Skeletal muscle cell (primary cell): ENCODE measurements at places on chromosomes 7 and 10.
A peak's percentile ranks its signal among the peaks of the same experiment; 100 is the strongest.

DNA sequence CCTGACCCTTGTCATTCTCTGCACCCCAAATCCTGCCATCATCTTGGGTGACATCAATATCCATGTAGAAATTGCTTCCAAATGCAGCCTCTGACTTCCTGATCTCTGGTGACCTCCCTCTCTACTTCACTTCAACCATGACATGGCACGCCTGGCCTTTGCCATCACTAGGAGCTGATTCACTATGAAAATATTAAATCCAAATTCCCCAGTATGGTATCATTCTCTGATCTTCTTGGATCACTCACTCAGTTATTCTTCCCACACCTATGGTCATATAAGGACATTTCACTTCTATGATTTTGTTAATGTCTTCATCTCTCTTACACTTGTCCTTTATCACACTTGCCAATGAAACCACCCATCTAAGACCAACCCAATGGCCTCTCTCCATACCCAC is 73.7 kb upstream of the ODAD2 start:
- no peak for DNase-seq

DNA sequence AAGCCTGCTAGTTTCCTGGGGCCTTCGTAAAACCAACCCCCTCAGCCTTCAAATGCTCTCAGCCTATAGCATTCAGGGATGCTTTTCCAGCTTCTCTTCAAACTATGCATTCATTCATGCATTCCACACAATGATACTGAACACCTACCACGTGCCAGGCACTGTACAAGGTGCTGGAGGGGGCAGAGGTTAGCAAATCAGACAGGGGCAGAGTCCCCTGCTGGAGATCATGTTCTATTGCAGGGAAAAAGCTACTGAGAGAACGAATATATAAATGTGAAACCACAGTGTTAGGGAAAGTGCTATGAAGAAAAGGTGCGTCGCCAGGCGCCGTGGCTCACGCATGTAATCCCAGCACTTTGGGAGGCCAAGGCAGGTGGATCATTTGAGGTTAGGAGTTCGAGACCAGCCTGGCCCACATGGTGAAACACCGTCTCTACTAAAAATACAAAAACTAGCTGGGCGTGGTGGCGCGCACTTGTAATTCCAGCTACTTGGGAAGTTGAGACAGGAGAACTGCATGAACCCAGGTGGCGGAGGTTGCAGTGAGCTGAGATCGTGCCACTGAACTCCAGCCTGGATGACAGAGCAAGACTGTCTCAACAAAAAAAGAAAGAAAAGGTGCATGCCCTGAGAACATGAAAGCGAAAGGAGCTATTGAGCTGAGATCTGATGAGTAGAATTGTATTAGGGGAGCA is 64.6 kb upstream of the CALN1 start:
- DNase-seq = no peak

DNA sequence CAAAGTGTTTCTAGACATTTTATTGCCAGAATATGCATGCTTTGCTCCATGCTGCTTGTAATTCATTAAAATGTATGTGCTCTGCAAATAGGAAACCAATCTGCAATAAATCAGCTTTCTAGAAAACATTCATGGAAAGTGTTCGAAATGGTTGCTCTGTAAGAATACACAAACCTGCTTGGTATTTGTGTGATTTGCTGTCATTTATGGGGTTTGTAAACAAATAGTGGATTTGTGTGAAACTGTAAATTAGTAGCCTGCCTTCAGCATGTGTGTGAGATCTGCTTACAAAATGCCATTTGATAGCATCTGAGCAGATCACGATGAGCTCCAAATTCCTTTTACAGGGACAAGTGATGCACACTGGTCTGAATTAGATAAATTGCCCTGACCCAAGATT is 219.0 kb upstream of the CSTF2T start:
- no peak for DNase-seq

- DNase-seq = no peak
Observed at GRCh38 chr7:108004220-108005142, 1.5 kb upstream of the LAMB1 start.

DNA sequence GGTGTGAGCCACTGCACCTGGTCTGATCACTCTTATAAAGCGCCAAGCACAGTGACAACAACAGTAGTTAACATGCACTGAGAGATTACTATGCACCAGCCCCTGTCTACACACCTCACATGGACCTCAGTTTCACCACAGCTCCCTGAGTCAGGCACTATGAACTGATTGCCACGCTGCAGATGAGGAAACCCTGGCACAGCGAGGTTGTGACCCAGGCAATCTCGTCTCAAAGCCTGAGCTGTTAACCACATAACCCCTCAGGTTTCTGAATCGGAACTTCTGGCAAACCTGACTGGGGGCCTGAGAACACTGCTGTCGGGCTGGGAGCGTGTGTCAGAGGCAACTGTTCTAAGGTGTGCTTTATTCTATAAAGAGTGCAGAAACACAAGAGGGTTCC is 150.8 kb downstream of the RNF216 start:
- no peak for DNase-seq

DNA sequence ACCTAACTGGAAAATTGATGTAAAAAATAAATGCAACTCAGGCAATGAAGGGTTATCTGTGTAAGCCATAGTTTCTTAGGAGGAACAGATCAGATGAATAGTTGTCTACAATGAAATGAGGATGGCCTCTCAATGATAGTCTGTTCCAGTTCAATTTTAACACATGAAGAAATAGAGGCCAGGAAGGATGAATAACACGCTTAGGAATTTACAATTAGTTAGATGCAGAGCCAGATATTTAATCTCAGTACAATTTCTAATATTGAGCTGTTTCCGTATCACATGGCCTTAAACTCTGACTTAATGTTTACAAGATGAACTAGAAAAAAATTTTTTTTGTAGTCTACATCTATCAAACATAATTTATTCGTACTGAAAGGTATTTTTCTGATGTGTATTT is 176.6 kb downstream of the GALNT11 start:
- peak; percentile 10 for DNase-seq

GRCh38 chr7:25361863-25362262 is 133.6 kb upstream of the NPVF start:
- DNase-seq = no peak

GRCh38 chr7:3010161-3010560 is 33.5 kb downstream of the CARD11 start:
- DNase-seq = no peak

GRCh38 chr7:124130-124949 is 68.0 kb upstream of the FAM20C start:
- no peak for DNase-seq

GRCh38 chr10:119755446-119755845 is 29.6 kb downstream of the INPP5F start:
- no peak for DNase-seq

DNA sequence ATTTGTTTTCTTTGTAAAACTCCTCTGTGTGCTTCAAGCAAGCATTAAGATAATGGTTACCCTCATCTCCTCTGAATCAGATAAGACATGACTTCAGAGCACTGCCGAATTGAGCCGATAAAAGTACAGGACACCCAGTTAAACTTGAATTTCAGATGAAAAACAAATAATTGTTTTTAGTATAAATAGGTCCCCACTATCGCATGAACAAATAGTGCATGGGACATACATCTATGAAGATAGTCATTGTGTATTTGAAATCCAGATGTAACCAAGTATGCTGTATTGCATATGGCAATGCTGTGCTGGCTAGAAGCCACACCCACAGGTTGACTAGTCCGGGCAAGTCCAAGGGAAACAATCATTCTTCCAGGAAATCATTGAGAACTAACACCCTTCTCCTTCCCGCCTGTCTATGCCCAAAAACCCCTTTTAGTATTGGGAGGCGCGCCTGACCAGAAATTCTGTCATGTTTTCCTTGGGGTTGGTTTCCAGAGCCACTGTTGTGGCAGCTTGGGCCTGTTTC is 12.6 kb upstream of the FGFR2 start:
- DNase-seq = no peak

DNA sequence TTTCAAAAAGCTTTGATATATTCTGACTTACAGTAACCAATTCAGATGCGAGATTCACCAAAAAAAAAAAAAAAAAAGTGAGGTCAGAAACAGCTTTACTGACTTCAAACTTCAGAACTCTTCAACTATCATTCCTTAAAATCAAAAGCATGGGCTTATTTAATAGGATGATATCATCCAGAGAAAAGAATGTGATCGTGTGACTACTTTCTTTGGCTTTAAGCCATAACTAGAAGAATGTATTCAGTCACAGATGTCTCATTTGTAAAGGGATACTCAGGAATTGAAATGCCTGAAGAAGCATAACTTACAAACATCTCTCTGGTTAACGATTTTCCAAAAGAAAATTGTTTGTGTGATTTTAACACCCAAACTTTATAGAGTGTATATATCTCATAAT is 11.5 kb downstream of the TPK1 start:
- DNase-seq = no peak

GRCh38 chr7:16712916-16713315 is 40.6 kb upstream of the TSPAN13 start:
- DNase-seq = no peak

- DNase-seq = no peak
Observed at GRCh38 chr10:115045499-115045898, 47.7 kb upstream of the ATRNL1 start.

DNA sequence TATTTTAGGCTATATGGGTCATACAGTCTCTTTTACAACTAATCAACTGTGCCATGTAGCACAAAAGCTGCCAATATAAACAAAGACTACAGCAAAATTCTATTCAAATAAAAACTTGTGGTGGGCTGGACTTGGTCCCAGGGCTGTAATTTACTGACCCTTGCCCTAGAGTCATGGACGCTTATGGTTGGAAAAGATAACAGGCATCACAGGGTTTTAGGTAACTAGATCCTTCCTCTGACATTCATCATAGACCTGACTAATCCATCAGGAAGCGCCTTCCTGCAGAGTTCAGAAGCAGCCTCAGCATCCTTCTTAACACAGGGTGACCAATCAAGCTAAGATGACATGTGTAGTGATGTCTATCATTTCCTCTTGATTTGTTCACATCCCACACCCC is 40.2 kb upstream of the GPAM start:
- DNase-seq = no peak

DNA sequence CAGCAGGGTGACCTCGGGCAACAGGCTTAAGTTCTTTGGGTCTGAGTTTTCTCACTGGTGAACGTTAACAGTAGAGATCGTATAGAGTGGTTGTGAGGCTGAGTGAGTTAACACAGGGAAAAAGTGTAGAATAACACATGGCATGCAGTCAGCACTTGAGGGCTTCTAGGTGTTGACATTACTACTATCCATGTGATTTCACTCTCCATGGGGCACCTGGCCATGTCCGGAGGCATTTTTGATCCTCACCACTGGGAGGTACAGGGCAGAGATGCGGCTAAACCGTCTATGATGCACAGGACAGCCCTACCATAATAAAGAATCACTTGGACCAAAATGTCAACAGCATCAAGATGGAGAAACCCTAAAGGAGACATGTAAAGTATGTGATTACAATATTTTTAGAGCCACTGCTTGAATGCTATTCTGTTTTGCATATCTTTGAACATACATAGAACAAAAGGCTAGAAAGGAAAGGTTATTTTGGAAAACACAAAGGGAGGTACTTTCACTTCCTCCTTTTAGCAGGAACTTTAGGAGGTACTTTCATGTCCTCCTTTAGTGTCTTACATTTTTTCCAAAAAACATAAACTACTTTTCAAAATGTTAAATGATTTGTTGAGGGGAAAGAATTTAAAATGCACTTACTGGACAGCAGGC is 44.3 kb downstream of the NOD1 start:
- no peak for DNase-seq

- DNase-seq = no peak
Observed at GRCh38 chr10:44186150-44186549, 198.7 kb downstream of the CXCL12 start.
